ENCODE measurements at places on chromosomes 4 and X. TPM values are rescaled to one million over a fixed set of nuclear protein-coding genes. Genes with fewer than 3 reads are reported as not detected.

Gene SOD3
- 33.7 TPM for total RNA-seq

Gene DHRSX
- 21.5 TPM for total RNA-seq

Gene STBD1
- 3.2 TPM for total RNA-seq

Gene DAPP1
- 30.6 TPM for total RNA-seq

Gene SATL1
- total RNA-seq: not detected

Gene PNCK
- total RNA-seq: 1.1 TPM

Gene CLNK
- not detected for total RNA-seq

Gene FGFBP1
- total RNA-seq: 5.0 TPM

GRCh38 chr4:82785611-82786400 lies 12.8 kb downstream of the SCD5 start:
- peak overlapping the region; percentile 33 for H3K4me3 ChIP-seq
- H3K36me3 ChIP-seq: peaks cover 2% of the 10 kb centered on the region
- H3K27ac ChIP-seq: peak overlapping the region; percentile 88
- no peaks in the 10 kb centered on the region for H3K27me3 ChIP-seq
- DNase-seq: peak; percentile 37
- H3K4me1 ChIP-seq: peaks cover 37% of the 10 kb centered on the region

GRCh38 chrX:96715481-96715880 lies 30.8 kb downstream of the DIAPH2 start:
- no peak for DNase-seq
- H3K4me1 ChIP-seq: peaks cover 18% of the 10 kb centered on the region
- no peak overlapping the region for H3K27ac ChIP-seq
- H3K4me3 ChIP-seq: no peak overlapping the region
- H3K27me3 ChIP-seq: no peaks in the 10 kb centered on the region

GRCh38 chr4:89221167-89221867 lies 86.3 kb downstream of the GPRIN3 start:
- peaks cover 13% of the 10 kb centered on the region for H3K4me1 ChIP-seq
- H3K36me3 ChIP-seq: no peaks in the 10 kb centered on the region
- no peaks in the 10 kb centered on the region for H3K27me3 ChIP-seq
- DNase-seq: no peak
- no peak overlapping the region for H3K27ac ChIP-seq

- H3K36me3 ChIP-seq: no peaks in the 10 kb centered on the region
- H3K27me3 ChIP-seq: no peaks in the 10 kb centered on the region
- H3K27ac ChIP-seq: no peak overlapping the region
- H3K4me3 ChIP-seq: no peak overlapping the region
Measured at GRCh38 chr4:186819342-186820086, 95.9 kb upstream of the FAT1 start.

DNA sequence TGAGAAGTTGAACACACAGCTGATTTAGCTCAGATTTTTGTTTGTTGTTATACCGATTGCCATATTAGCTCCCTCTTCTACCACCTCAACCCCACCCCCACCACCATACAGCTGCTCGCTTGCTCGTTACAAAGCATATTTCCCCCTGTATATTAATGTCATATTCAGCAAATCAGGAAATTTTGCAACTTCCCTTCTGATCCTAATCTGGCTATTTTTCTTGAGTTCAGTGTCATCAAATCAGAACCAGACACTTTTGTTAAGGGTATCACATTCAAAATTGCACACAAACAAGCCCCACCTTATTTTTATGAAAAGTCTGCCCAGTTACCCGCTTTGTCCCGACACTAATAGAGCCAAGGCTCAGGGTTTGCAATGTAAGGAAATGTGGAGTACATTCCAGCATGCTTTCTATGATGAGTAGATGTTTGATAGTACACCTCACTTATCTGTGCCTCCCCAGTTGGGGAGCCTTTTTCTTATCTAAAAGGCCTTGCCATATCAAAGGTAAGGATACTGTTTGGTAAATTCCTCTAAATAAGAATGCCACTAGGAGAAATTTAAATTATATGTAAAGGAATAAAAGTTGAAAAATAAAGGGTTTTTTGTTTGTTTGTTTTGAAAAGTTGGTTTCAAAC lies 212.2 kb downstream of the CBR4 start:
- H3K36me3 ChIP-seq: no peaks in the 10 kb centered on the region
- no peak for DNase-seq
- no peaks in the 10 kb centered on the region for H3K27me3 ChIP-seq
- no peak overlapping the region for H3K4me3 ChIP-seq

DNA sequence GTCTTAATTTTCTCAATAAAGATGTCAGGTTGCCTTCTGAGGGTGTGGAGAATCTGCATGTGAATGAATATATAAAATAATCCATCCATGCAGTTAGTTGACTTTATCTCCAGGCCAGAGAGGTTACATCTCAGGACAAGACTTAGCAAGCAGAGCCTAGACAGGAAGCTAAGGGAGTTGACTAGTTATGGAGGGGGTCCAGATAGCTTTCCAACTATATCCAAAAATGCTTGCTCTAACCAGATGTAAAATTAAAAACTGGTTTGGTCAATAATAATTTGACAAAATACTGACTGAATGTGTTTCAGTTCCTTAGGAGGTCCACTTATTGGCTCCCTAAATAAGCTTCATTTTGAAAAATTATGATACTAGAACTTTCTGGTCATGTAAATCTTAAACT lies 101.4 kb downstream of the PAPSS1 start:
- no peaks in the 10 kb centered on the region for H3K27me3 ChIP-seq
- no peaks in the 10 kb centered on the region for H3K36me3 ChIP-seq
- no peak overlapping the region for H3K4me3 ChIP-seq
- no peak overlapping the region for H3K27ac ChIP-seq
- no peak for DNase-seq

- no peak overlapping the region for H3K27ac ChIP-seq
- DNase-seq: no peak
- H3K4me3 ChIP-seq: no peak overlapping the region
- no peaks in the 10 kb centered on the region for H3K4me1 ChIP-seq
- H3K27me3 ChIP-seq: no peaks in the 10 kb centered on the region
- H3K36me3 ChIP-seq: no peaks in the 10 kb centered on the region
Measured at GRCh38 chrX:108811891-108812290, 75.5 kb upstream of the IRS4 start.

GRCh38 chrX:129831091-129831885 lies 12.4 kb downstream of the ZDHHC9 start:
- H3K4me1 ChIP-seq: peaks cover 19% of the 10 kb centered on the region
- no peaks in the 10 kb centered on the region for H3K36me3 ChIP-seq
- no peaks in the 10 kb centered on the region for H3K27me3 ChIP-seq
- H3K4me3 ChIP-seq: no peak overlapping the region
- H3K27ac ChIP-seq: no peak overlapping the region

- DNase-seq: no peak
- H3K4me1 ChIP-seq: no peaks in the 10 kb centered on the region
- H3K4me3 ChIP-seq: no peak overlapping the region
- no peak overlapping the region for H3K27ac ChIP-seq
Measured at GRCh38 chr4:39157520-39157919, 24.8 kb upstream of the WDR19 start.

DNA sequence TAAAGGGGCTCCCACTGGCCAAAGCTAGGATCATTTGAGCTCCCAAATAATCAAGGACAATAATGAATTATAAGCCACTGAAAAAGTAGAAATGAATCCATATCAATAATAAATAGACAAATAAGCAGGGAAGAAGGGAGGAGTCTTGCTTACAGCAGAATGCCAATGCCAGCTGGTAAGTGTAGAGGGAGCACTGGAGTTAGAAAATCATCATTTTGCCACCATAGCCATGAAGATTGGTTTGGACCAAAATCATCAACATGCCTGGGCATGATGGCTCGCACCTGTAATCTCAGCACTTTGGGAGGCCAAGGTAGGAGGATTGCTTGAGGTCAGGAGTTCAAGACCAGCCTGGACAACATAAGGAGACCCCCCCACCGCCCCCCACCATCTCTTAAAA lies 20.4 kb upstream of the SH3KBP1 start:
- no peaks in the 10 kb centered on the region for H3K36me3 ChIP-seq
- peaks cover 22% of the 10 kb centered on the region for H3K4me1 ChIP-seq
- no peaks in the 10 kb centered on the region for H3K27me3 ChIP-seq
- H3K4me3 ChIP-seq: no peak overlapping the region
- H3K27ac ChIP-seq: no peak overlapping the region

- H3K4me1 ChIP-seq: peaks cover 14% of the 10 kb centered on the region
- H3K4me3 ChIP-seq: no peak overlapping the region
- H3K27ac ChIP-seq: peak overlapping the region; percentile 60
- peak; percentile 22 for DNase-seq
Measured at GRCh38 chr4:68267433-68267944, 22.0 kb upstream of the TMPRSS11B start.

DNA sequence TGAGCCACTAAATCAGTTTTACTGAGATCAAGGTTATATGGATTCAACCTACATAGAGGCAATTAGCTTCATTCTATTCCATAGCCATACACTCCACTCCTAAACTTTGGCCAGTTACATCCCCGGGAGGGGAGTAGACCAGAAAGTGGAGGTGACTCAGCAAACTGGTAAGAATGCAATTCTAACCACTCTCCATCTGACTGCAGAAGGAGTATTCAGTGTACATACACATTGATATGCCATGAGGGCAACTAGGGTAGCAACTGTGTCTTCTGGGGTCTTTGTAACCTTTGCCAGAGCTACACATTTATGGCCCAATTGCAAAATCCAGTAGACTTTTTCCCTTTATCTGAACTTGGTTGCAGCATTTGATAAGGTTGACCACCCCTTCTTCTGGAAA lies 7.6 kb downstream of the SLC25A43 start:
- DNase-seq: no peak
- peaks cover 14% of the 10 kb centered on the region for H3K36me3 ChIP-seq
- H3K27me3 ChIP-seq: no peaks in the 10 kb centered on the region
- H3K27ac ChIP-seq: no peak overlapping the region
- H3K4me3 ChIP-seq: no peak overlapping the region
- peaks cover 18% of the 10 kb centered on the region for H3K4me1 ChIP-seq

DNA sequence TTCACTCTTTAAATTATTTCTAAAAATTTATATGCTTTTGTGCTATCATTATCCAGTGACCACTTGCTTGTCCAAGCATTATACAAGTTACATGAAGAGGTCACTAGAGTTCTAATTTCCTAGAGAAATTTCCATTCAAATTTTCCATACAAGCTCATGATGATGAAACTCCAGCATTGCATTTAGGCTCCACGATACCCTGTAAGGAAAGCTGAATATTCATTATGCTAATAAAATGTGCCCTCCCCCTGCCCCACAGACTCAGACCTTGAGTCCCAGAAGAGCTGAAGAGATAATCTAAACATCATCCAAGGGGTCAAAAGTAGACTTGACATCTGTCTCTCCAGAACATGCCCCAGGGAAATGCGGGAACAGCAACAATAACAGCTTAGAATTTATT lies 19.6 kb upstream of the FAM156A start:
- no peak overlapping the region for H3K27ac ChIP-seq
- no peaks in the 10 kb centered on the region for H3K27me3 ChIP-seq
- no peak overlapping the region for H3K4me3 ChIP-seq
- H3K36me3 ChIP-seq: no peaks in the 10 kb centered on the region

GRCh38 chr4:156829201-156829873 lies 142.3 kb downstream of the PDGFC start:
- H3K4me3 ChIP-seq: no peak overlapping the region
- H3K27me3 ChIP-seq: no peaks in the 10 kb centered on the region
- peak overlapping the region; percentile 17 for H3K27ac ChIP-seq

DNA sequence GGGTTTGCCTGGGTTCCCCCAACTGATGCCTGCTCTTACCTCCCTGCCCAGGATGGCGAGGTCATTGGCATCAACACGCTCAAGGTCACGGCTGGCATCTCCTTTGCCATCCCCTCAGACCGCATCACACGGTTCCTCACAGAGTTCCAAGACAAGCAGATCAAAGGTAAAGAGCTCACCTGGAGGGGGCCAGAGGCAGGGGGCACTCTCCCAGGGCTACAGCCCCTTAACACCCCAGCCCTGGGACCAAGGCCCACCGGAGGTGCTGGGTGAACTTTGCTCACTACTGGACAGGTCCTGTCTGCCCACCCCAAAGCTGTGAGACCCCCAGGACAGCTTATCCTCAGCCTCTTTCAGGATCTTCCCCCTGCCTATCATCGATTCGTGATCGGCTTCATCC lies 24.5 kb downstream of the HTRA3 start:
- peaks cover 53% of the 10 kb centered on the region for H3K27me3 ChIP-seq
- H3K4me3 ChIP-seq: no peak overlapping the region
- no peak overlapping the region for H3K27ac ChIP-seq
- H3K4me1 ChIP-seq: no peaks in the 10 kb centered on the region
- DNase-seq: no peak

GRCh38 chr4:25321703-25322102 lies 9.1 kb downstream of the ZCCHC4 start:
- no peaks in the 10 kb centered on the region for H3K27me3 ChIP-seq
- DNase-seq: no peak
- H3K4me1 ChIP-seq: peaks cover 14% of the 10 kb centered on the region
- no peaks in the 10 kb centered on the region for H3K36me3 ChIP-seq
- no peak overlapping the region for H3K27ac ChIP-seq

DNA sequence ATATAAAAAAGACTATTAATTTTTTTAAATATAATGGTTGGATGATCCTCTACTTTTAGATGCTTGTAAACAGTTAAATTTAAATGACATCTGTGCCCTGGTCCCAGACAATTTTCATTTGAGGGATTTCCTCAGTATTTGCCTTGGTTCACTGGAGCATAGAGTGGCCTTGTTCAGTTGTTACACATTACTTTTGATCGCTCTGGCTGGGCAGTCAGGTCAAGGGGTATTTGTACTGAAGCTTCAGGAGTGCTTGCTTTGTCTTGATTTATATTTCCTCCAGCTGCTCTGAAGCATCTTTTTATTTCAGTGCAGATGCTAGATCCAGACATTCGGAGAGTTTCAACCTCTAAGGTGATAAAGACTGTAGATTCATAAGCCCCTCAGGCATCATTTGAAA lies 50.0 kb downstream of the COMMD8 start:
- H3K27me3 ChIP-seq: peaks cover 22% of the 10 kb centered on the region
- no peak for DNase-seq
- H3K27ac ChIP-seq: no peak overlapping the region
- no peaks in the 10 kb centered on the region for H3K4me1 ChIP-seq
- H3K36me3 ChIP-seq: no peaks in the 10 kb centered on the region

DNA sequence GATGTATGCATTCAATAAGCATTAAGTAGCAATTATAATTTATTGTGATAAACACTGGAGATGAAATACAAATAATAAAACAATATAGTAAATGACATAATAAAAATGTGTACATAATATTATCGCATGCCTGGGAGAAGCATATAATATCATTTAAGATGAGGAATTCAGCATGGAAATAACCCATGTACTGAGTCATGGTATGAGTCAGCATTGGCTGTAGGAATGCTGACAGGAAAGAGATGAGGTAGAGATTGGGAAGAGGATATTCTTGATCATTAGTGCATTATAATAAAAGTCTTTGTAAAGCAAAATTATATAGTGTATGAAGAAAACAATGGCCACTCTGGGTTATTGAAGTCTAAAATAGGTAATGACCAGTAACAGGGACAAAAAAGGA lies 82.8 kb downstream of the MAGEB10 start:
- H3K27me3 ChIP-seq: no peaks in the 10 kb centered on the region
- H3K36me3 ChIP-seq: no peaks in the 10 kb centered on the region
- no peak overlapping the region for H3K27ac ChIP-seq
- H3K4me1 ChIP-seq: peaks cover 9% of the 10 kb centered on the region

DNA sequence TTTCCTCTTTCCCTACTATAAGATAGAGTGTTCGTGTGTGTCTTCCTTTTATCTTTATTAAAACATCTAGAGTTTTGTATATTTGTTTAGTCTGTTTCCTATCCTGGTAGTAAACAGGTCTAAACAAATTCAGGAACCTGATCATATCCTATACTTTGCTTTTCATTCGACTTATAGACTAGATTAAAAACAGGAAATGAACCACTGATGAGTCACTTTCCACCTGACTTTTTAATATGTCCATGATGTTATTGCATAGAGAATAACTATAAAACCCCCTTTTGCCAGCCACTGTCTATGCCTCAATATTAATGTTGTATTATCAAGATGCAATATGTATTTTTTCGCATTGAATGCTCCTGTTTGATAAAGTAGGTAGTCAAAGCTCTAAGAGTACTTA lies 1794.0 kb downstream of the STIM2 start:
- no peak overlapping the region for H3K4me3 ChIP-seq
- no peaks in the 10 kb centered on the region for H3K4me1 ChIP-seq
- no peak overlapping the region for H3K27ac ChIP-seq
